Fibroblast of skin of right biceps (primary cell): ENCODE measurements at places on chromosomes 5 and 9.

GRCh38 chr5:35979715-35980114 lies 11.5 kb downstream of the UGT3A1 start:
- DNase-seq = no peak

GRCh38 chr5:58439094-58439644 lies 20.7 kb downstream of the PLK2 start:
- DNase-seq = no peak

GRCh38 chr5:157259699-157260098 lies 6.2 kb upstream of the CYFIP2 start:
- DNase-seq = no peak

DNA sequence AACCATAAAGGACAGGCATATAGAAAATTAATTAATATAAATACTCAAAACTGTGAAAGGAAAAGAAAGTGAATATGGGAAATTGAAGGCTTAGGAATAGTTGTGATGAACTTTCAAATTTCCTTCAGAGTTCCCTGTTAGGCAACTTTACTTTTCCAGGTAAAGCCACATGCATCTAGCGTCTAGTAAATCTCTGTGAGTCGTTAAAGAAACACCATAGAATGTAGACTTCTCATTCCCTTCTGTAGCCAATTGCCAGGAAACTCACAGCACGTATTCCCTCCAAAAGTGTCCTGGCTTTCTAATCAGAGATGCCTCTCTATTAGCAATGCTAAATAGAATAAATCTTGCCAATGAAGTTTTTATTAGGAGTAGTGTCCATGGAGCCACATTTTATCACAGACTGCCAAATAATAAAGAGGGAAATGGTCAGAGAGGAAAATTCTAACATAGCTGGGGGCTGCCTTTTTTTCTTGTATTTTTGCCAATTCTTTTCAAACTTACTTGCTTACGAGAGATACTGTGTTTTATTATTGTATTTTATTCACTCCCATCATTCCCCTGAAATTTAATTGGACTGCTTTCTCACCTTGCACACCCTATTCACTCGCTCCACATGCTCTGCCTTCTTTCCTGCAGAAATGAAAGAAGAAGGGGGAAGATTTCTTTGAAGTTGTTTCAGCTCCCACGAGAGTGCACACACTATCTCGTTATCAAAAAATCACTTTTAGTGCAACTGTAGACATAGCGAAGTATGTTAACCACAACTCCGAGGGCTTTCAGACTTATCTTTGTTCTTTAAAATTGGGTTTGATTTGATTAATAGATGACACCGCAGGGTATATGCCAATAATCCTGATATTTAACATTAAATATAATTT lies 439.0 kb downstream of the CSNK1G3 start:
- peak; percentile 38 for DNase-seq

DNA sequence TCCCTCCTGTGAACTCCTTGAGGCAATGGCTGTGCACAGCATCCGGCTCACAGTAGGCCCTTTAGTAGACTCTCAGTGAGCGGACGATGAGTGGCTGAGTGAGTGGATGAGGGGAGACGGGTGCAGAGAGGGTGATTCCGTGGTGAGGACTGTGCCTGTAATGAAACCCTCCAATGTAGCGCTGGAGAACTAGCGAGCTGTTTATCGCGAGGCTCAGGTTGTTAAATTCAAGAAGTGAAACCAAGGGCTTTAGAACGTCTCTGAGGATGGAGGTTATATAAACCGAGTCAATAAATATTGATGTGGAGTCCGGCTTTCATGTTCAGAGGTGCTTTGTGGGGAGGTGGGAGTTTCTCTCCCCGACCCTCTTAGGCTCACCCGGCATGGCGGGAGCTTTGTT lies 53.2 kb downstream of the NSG2 start:
- DNase-seq = no peak

GRCh38 chr9:121884057-121884541 lies 209.0 kb downstream of the TTLL11 start:
- no peak for DNase-seq

GRCh38 chr5:71862507-71863060 lies 143.5 kb downstream of the CARTPT start:
- peak; percentile 29 for DNase-seq

DNA sequence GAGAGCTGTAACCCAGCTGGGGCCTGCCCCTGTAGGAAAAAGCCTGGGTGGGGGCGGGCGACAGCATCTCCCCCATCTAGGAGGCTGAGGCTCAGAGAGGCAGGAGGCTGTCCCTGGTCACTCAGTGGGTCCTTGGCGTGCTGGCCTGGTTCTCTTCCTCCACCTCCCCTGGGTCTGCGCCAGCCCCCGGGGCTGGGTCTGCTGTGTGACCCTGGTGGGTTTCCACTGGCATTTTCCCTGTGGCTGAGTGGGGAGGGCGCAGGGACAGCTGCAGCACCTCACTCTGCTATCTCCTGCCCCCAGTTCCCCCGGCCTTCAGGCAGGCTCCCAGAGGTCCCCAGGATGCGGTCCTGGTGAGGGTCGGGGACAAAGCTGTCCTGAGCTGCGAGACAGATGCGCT lies 59.5 kb upstream of the ASS1 start:
- no peak for DNase-seq

- no peak for DNase-seq
Observed at GRCh38 chr9:132729235-132729890, 59.1 kb downstream of the GTF3C4 start.

DNA sequence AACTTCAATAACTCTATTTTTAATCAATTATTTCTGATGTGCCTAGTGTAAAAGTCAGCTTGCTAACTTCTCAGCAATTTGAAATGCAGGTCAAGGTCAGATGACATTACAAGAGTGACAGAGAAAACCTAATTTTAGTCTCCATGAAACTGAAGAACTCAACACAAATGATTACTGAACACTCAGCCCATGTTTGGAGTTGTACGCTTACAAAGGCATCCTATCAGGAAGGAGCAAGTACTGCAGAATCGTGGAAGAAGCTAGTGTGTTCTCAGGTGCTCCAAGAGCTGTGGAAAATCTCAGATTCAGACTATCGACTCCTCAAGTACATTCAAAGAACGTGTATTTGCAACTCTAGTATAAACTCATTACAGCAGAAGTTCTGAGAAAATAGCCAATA lies 526.7 kb downstream of the PDE4D start:
- DNase-seq = no peak

DNA sequence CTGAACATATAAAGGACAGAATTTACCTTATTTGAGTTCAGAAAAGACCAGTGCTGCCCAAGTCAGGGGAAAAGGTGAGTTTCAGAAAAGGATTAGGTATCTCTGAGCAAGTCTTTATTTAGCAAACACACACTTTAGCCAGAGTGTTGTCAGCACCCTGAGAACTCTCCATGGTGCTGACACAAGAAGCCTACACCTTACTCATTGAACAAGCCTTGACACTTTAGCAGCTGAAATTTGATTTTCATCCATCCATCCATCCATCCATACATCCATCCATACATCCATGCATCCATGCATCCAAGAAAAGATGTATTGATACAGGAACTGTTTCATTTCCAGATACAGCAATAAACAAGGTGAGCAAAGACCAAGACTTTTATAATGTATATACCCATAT lies 311.2 kb downstream of the TRIM32 start:
- DNase-seq = peak; percentile 24

DNA sequence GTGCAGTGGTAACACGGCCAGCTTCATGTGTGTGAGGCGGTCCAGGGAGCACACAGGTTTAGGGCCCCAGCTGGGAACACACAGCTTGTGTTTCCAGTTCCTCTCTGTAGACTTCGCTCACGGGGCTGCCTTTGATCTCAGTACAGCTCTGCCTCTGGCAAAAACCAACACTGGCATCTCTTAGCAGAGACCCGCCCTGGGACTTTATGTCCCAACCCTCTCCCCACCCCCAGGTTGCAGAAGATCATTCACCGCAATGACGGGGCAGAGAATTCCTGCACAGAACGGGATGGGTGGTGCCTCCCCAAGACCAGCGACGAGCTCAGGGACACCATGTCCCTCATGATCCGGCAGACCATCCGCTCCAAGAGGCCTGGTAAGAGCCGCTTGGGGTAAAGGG lies 5.2 kb upstream of the CEL start:
- DNase-seq = no peak

- no peak for DNase-seq
Observed at GRCh38 chr9:130557077-130557468, 22.3 kb upstream of the FUBP3 start.

DNA sequence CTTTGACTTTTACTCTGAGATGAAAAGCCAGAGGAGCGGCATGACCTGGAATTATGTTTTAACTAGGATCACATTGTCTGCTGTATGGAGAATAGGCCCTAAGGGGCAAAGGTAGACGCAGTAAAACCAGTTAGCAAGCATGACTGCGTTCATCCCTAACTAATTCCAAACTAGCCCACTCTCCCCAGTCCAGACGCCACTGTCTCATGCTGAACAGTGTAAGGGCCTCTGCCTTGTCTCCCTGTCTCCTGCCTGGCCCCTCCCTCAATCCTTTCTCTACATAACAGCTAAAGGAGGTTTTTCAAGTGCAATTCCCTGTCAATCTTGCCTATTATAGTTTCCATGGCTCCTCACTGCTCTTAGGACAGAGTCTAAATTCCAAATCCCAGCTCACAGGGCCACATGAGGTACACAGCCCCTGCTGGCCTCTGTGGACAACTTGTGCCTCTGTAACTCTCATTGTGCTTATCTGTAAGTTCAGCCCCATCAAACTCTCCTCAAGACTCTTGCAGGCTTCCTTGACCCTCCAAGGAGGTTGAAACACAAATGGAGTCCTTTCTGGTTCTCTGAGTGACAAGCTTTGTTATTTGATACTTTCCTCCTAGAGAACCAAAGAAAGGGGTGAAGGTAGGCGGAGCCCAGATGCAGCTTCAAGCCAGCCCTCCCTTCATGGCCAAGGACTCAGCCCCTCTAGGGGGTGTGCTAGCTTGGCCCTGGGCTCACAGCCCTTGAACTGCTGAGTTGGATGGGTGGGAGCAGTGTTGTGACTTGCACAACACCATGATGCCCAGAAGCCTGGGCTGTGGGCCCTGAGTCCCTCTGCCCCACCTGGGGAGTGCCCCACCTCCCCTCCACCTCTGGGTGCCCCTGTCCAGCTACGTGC lies 16.0 kb upstream of the SLC22A4 start:
- no peak for DNase-seq

DNA sequence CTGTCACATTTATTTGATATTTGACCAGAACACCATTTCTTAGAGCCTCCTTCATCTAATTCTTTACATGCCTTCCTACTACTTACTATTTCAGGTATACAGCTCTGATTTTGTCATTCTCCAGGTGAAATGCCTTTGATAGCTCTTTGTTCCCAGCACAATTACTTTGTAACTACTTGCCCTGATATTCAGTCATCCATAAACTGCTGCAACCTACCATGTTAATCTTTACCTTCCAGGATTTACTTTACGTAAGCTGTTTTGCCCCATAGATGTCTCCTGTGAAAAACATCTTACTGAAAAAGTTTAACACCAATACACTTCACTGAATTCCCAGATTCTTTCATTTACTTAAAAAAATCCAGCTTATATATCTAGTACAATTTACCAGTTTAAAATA lies 443.8 kb upstream of the CYLC2 start:
- no peak for DNase-seq
